Skeletal muscle cell (primary cell): ENCODE measurements at places on chromosomes 1 and 21.

GRCh38 chr1:116529199-116529631 is 41.6 kb downstream of the CD58 start:
- no peak for DNase-seq

GRCh38 chr1:234647758-234648157 is 37.8 kb upstream of the IRF2BP2 start:
- DNase-seq: no peak

DNA sequence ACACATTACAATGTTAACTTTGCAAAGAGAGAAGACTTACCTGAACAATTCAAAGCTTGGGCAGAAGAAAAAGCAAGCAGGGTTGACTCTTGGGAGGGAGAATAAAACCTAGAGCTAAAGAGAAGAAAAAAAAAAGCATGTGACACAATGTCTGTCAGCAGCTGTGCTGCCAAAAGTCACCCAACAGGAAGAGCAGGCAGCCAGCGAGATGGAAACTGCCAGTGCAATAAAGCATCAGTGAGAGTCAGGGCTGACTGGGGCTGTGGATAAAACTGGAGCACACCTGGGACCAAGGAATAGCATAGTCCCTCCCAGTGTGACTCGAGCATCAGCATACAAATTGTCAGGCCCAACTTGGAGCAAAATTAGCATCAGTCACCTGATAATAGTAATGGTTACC is 65.0 kb upstream of the SLC22A15 start:
- DNase-seq: no peak

DNA sequence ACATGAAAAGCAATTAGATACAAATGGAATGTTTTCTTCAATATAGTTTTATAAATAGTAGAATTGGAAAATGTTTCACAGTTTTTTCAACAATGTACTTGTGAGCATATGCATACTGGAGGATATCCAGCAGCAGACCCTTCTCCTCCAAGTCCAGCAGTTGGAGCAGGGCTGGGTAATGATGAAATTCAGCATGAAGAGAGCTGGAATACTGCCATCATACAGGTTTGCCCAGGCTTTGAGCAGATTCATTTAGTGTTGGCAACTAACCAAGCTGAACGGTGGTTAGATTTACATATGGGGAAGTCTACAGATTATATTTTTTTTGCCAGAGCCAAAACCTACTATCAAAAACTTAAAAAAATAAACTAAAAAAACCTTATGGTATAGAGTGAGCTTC is 38.3 kb downstream of the WDR3 start:
- peak; percentile 56 for DNase-seq

DNA sequence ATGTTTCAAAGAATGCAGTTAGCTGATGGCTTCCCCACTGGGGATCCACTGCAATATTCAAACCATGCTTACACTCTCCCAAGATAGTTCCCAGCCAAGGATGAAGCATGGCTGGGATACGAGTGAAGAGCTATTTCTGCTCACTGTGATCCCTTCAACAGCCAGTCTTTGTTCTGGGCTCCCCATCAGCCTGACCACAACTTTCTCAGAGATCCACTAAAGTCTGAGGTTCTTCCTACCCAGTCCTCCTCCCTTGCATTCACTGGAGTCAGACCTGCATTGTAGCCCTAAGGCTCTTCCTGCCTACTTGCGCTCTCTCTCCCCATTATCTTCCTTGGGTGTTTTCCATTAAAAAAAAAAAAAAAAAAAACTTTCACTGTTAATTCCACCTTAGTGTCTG is 101.4 kb downstream of the TTLL7 start:
- no peak for DNase-seq

GRCh38 chr21:42509244-42509643 is 4.4 kb upstream of the SLC37A1 start:
- no peak for DNase-seq

- DNase-seq: no peak
Measured at GRCh38 chr1:200749090-200749489, 10.4 kb downstream of the CAMSAP2 start.

- DNase-seq: peak; percentile 37
Measured at GRCh38 chr1:109151146-109151990, 37.5 kb downstream of the ELAPOR1 start.

GRCh38 chr1:229396585-229397206 is 37.2 kb downstream of the ACTA1 start:
- DNase-seq: no peak

DNA sequence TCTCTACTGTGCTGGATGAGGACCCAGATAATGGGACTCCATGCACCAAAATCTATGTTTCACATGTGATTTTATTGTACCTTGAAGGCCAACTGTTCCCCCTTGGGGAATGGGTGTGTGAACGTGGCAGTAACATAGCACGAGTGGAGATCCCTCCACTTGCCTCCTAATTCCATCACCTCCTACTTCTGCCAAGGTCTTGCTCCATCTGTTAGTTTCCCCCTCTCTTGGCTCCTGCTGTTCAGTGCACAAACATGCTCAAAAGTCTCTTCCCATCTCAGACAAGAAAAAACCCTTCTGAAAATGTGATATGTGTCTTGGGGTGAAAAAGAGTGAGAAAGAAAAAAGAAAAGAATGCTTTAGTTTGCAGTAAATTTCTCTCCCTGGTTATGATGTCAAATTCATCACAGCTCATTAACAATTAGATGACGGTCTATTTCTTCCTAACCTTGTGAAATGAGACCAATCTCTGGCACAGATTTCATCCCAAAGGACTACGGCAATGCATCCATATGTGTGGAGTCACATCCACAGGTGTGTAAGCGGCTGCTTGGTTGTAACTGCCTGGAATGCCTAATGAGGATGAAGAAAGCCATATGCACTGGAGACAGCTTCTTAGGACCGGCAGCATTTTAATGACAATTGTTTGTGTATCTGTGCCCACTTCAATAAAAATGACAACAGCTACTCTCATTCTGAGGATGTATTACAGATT is 79.3 kb upstream of the DIRAS3 start:
- no peak for DNase-seq

DNA sequence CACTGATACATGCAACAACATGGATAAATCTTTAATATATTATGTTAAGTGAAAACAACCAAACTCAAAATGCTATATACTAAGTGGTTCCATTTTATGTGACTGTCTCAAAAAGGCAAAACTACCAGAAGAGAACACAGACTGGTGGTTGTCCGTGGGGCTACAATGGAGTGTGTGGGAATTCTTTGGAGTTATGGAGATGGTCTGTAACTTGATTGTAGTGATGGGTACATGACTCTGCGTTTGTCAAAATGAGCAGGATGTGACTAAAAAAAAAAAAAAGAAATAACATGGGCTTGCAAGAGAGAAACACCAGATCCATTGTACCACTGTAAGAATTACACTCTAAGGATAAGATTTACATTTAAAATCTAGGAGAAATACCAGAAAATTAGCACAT is 52.2 kb upstream of the KIAA1614 start:
- no peak for DNase-seq

DNA sequence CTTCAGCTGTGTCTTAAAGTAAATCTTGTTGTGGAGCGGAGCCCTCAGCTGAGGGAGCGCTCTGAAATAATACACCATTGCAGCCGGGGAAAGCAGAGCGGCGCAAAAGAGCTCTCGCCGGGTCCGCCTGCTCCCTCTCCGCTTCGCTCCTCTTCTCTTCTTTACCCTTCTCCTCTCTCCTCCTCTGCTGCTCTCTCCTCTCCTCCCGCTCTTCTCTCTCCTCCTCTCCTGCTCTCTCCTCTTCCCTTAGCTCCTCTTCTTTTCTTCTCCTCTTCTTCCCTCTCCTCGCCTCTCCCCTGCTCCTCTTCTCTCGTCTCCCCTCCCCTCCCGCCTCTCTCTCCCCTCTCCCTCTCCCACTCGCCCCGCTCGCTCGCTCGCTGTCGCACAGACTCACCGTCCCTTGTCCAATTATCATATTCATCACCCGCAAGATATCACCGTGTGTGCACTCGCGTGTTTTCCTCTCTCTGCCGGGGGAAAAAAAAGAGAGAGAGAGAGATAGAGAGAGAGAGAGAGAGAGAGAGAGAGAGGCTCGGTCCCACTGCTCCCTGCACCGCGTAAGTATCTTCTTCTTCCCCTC is at the start of gene PROX1:
PROX1 (plus strand) TSS at position 47 of the 580 bp plus-strand sequence. CDS start 8,563 bp downstream, outside the sequence.
- no peak for DNase-seq

- DNase-seq: no peak
Measured at GRCh38 chr1:73766786-73767348, 431.1 kb downstream of the LRRIQ3 start.

- no peak for DNase-seq
Measured at GRCh38 chr1:106447466-106447865, 609.0 kb upstream of the PRMT6 start.

- no peak for DNase-seq
Measured at GRCh38 chr1:27548858-27549719, 54.9 kb downstream of the AHDC1 start.

GRCh38 chr1:12438349-12438924 is 179.6 kb downstream of the DHRS3 start:
- DNase-seq: no peak

GRCh38 chr1:94265906-94266305 is 28.5 kb upstream of the ARHGAP29 start:
- no peak for DNase-seq
